T-helper 1 cell (primary cell): ENCODE measurements at places on chromosomes 6 and 20.

DNA sequence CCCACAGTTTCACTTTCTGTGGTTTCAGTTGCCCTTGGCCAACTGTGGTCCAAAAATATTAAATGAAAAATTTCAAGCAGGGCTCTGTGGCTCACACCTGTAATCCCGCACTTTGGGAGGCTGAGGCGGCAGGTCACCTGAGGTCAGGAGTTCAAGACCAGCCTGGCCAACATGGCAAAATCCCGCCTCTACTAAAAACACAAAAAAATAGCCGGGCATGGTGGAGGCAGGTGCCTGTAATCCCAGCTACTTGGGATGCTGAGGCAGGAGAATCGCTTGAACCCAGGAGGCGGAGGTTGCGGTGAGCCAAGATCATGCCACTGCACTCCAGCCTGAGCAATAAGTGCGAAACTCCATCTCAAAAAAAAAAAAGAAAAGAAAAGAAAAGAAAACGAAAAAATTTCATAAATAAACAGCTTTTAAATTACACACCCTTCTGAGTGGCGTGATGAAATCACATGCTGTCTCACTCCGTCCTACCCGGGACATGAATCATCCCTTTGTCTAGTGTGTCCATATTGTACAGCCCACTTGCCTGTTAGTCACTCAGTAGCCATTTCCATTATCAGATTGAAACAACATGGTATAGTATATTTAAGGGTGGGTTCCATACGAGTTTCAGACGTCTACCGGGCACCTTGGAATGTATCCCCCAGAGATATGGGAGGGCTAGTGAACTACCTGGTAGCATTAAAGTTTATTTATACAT lies 11.7 kb downstream of the PTPRK start:
- DNase-seq: no peak

- DNase-seq: no peak
Measured at GRCh38 chr20:4795394-4795793, 73.7 kb downstream of the PRND start.

DNA sequence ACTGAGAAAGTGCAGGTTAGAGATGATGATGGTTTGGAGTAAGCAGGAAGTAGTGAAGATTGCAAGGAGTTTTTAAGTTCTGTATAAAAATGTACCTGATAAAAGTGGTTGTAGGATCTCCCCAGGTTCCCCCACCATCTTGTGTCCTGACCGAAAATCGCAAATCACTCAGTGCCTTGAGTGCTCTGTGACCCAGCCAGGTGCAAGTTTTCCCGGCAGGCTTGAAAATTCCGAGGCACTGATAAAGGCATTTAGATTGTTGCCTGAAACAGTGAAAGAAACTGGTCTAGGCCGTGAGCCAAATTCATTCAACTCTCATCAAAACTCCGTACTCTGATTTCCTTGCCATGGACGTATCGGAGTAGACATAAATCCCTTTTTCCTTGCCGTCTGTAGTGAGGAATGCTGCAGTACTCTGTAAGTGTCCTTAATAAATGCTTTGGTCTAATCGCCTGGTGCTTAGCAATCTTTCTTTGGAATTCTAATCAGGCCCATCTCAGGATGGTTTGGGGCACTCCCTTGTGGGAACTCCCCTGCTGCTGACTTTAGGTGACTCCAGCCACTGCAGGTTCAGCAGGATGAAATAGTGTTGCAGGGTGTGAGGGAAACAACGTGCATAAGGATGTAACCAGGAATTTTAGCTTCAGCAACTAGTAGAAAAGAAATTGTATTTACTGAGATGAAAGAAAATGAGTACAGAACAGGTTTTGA lies 1199.8 kb upstream of the MAP3K7 start:
- DNase-seq: no peak

GRCh38 chr6:145155411-145155810 lies 579.9 kb downstream of the EPM2A start:
- no peak for DNase-seq

DNA sequence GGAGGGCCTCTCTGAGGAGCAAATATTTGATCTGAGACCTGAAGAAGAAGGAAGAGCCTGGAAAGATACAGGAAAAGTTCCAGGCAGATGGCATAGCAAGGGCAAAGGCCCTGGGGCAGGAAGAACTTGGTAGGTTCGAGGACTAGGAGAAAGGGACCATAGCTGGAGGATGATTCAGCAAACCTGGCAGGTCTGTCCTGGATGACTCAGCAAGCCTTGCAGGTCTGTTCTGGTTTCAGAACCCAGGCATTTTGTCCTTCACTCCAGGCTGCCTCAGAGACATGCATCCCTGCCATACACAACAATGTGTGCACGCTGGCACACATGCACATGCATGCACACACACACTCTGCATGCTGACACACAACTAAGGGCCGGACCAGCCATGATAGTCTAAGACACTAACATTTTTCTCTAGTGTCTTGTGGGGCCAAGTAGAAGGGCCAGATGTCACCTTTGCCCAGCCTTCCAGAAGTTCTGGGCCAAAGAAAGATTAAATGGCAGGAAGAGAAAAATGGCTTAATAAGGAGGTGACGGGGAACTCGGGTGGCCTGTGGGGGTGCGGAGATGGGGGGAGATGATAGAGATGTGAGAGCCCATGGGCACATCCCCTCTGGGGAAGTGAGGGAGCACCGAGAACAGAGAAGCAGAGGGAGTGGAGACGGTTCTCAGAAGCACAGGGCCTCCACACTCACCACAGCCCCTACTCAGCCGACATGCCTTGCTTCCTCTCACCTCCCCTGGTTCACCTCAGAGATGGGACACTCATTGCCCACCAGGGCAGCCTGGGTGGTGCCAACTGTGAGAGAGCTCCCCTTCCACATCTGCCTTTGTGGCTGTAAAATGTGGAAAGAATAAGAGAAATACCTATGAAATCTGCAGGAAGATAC lies 15.4 kb upstream of the TRIB3 start:
- DNase-seq: no peak

- DNase-seq: no peak
Measured at GRCh38 chr6:54217018-54217417, 91.2 kb upstream of the TINAG start.

DNA sequence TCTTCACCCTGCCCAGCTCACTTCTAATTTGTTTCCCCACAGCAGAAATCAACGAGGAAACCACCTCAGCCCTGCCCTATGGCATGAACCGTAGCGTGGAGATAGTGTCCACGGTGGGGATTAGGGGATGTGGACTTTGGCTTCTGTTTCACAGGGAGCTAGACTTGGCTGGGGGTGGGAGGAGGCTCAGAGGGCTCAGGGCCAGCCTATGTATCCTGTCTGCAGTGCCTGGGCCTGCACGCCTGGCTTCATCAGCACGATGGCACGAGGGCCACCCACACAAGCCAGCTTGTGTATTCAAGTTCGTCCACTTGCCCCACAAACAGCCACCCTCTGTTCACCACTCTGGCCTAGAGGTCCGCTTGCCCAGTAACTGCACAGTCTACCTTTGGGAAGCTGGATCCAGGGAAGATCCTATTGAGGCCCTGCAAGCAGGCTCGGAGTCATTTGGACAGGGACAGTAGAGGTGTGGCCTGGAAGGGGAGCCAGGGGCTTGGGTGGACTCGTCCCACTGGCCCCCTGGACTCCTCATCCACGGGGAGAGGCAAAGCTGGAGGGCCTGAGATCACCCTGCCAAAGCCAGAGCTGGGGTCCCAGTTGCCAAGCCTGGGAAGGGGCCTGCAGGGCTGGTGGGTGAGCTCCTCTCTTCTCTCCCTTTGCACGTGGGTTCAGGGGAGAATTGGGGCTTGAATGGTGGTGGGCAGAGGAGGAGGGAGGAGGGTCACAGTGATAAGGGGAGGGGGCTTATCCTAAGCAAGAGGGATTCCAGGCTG lies 38.0 kb upstream of the FAM83D start:
- no peak for DNase-seq
